ENCODE measurements at places on chromosomes 7 and 10.

DNA sequence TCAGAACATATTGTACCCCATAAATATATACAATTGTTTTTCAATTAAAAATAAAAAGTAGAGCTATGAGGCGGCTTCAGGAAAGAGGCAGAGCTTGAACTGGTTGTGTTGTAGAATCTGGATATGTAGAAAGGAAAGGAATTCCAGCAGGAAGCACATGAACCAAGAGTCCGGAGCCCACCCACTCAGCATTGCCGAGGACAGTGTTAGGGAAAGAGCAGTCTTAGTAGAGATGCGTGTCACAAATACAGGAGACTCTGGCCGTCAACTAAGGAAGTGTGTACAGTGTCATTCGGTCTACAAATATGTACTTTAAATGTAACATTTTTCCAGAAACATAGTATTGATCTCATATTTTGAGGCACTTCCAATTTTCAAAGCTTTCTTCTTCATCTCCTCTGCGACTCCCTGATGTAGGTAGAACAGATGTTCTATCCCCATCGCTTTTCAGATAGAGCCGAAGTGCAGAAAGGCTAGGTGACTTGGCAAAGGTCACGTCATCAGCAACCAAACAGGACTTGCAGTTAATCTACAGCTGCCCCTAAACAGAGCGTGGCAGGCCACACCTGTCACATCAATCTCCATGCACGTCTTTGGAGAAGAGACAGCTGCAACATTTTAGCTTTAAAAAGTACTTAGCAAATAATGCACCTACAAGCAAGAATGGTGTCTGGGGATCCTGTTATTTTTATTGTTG is 25.3 kb upstream of the GJD4 start:
- no peak for DNase-seq

DNA sequence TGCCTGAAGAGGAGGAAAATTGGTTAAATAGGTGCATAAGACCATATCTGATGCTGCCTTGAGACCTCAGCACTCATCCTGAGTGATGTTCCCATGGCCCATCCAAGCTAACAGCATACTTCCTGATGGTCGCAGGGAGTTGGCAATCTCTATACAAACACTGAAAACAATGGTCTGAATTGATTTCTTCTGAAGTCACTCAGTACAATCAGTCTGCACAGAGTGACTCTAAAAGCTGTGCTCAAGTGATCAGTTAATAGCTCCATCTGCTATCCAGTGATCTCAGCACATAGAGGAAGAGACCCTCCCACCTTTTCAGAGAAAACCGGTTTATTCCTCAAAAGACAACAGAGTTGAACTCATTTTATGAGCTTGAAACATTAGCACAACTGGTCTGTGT is 3.9 kb downstream of the PPP1R17 start:
- DNase-seq: no peak

GRCh38 chr7:140039896-140040295 is 22.9 kb downstream of the PARP12 start:
- no peak for DNase-seq

DNA sequence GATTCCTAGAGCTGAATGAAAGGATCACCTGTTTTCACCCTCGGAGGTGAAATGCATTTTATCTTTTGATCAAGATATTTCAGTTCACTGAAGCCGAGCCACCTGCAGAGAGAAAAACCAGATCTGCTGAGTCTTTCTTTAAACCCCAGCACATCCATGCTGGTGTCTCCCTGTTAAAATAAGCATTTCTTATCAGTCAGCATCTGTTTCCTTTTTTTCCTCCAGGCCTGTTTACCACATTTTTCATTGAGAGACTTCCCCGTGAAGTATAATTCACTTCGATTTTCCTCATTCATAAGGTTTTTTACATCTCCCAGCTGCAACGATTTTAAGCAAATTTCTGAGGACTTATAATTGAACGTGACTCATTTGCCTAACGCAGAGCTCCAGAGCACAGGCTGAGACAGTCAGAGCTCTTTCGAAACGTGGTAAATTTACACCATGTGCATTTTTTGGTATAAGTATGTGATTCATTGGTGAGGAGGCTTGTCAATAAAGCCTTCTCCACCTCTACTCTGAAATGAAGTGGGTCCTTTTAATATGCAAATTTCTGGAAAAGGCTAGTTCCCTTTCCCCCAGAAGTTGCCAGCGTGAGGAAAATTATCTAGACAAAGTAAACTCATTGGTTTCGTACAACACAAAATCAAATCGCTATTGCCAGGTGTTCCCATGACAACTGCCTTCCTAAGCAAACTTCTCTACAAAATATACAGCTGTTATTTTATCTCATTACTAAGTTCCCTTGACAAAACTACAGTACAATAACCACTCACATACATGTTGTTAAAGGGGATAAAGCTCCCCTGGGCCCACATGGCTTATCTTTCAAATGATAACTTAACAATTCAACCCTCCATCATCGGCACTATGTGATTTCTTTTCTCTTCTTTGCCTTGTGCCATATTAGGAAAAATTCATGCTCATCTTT is 374.8 kb upstream of the AKR1E2 start:
- DNase-seq: no peak

DNA sequence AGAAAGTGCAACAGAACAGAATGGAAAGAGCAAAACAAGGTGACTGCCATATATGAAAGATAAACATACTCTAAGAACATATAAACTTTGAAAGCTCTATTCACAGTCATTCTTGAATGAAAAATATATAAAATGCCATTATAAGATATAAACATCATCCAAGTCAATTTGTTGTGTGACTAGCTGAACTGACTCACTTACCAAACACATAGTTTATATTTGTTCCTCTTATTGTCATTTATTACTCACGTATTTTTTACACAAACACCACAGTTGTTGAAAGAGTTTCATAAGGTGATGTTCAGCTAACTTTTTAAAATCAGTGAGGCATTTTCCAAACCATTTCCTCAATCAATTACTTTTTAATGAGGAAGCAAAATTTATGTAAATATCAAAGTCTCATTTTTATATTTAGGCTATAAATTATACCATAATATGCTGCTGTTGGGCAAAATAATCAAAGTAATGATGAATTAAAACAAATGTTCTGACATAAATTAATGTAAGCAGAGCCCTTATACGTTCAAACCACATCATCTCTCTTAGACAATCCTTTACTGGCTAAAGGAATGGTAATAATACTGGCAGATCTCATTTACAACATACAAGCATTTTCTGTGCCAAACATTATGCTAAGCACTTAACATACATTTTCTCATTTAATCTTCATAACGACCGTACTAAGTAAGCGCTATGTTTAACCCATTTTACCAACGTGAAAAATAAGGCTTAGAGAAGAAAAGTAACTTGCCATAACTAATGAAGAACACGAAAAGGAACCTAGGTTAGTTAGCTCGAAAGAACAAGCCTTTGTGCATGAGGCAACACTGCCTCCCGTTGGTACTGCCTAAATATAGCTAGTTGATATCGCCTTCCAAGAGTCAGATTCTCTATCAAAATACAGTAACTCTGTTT is 7.3 kb downstream of the LRRN3 start:
- DNase-seq: peak; percentile 61

GRCh38 chr7:7109934-7110333 is 72.4 kb upstream of the C1GALT1 start:
- no peak for DNase-seq

GRCh38 chr10:92142949-92143348 is 147.9 kb downstream of the CPEB3 start:
- no peak for DNase-seq

GRCh38 chr10:11425676-11426075 is 185.8 kb downstream of the USP6NL start:
- DNase-seq: no peak

DNA sequence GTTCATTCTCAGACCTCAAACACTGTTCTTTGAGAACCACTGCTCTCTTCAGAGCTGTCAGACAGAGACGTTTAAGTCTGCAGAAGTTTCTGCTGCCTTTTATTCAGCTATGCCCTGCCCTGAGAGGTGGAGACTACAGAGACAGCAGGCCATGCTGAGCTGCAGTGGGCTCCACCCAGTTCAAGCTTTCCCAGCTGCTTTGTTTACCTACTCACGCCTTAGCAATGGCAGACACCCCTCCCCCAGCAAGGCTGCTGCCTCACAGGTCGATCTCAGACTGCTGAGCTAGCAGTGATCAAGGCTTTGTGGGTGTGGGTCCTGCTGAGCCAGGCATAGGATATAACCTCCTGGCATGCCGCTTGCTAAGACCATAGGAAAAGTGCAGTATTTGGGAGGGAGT is 80.5 kb upstream of the CYP2C9 start:
- DNase-seq: no peak

- no peak for DNase-seq
Measured at GRCh38 chr10:5447611-5448071, 35.3 kb downstream of the NET1 start.

- DNase-seq: peak; percentile 59
Measured at GRCh38 chr10:69516316-69516715, 56.9 kb downstream of the NEUROG3 start.

GRCh38 chr10:105207476-105207995 is 566.4 kb downstream of the SORCS3 start:
- DNase-seq: no peak

GRCh38 chr7:155825336-155825735 is 13.1 kb upstream of the SHH start:
- no peak for DNase-seq

GRCh38 chr7:85237721-85238120 is 50.9 kb upstream of the SEMA3D start:
- no peak for DNase-seq

DNA sequence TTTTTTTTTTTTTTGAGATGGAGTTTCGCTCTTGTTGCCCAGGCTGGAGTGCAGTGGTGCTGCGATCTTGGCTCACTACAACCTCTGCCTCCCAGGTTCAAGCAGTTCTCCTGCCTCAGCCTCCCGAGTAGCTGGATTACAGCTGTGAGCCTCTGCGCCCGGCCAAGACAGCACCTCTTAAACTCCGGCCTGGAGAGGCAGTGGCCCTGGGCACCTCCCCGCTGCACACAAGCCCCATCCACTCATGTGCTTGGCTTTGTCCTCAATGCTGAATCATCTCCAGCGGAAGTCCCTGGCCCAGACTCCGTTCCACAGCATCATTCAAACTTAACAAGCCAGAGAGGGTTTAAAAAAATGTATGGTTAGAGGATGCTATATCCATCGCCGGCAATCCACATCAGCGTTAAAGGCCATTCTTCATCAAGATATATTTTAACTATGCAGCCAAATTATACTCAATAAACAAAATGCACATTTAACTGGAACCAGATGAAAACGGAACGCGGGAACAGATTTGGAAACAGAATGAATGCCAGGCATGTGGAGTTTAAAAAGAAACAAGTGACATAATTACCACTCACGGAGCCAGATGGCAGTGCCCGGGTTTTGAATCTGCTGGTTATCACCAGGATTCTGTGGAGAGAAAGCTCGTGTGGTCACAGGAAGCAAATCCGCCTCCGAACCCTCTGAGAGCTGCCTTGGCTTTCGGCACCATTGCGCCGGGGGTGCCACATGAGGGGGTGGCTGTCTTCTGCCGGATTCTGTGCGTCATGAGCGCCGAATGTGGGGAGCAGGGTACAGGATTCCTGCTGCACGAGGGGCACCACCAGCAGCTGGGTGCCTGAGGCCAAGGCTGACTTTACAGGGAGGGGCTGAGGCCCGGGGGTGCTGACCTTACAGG is 45.6 kb upstream of the CFAP46 start:
- no peak for DNase-seq

DNA sequence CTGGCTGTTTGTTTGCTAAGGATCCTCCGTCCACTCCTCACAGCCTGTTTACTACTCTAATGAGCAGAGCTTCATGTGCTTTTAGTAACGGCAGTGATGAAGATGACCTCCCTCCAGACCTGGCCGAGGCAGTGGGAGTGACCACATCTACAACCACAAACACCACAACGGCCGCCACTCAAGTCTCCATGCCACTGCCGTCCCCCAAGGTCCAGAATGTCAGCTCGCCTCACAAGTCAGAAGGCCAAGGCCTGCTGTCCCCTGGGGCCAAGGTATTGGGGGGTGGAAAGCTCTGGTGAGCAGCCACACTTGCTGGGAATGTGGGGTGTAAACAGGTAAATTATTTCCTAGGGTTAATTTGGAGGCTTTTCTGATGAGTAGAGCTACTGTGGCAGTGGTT is 926.4 kb downstream of the IPMK start:
- no peak for DNase-seq

DNA sequence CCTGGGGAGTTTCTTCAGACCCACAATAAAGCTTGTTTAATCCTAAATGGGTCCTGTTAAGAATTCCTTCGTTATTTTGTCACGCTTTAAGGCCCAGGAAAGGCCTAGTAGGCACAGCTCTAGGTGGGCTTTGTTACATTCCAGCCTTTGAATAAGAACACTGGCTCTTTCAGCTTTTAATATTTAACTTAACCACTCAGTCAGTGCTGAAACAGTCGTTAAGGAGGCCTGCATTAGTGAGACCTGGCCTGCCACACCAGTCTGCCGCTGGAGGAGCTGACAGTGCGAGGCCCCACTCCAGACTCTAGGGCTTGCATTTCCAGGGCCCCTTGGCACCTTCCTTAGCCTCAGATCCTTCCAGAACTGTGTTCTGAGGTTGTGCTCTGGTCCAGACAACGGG is 351.4 kb downstream of the GLRX3 start:
- no peak for DNase-seq

GRCh38 chr10:110864662-110865140 is 7.0 kb upstream of the PDCD4 start:
- DNase-seq: no peak

- no peak for DNase-seq
Measured at GRCh38 chr7:34057956-34058355, 152.6 kb downstream of the BMPER start.

- DNase-seq: no peak
Measured at GRCh38 chr10:6395606-6396005, 184.5 kb downstream of the PRKCQ start.

GRCh38 chr7:681551-682307 is 44.8 kb upstream of the DNAAF5 start:
- no peak for DNase-seq

DNA sequence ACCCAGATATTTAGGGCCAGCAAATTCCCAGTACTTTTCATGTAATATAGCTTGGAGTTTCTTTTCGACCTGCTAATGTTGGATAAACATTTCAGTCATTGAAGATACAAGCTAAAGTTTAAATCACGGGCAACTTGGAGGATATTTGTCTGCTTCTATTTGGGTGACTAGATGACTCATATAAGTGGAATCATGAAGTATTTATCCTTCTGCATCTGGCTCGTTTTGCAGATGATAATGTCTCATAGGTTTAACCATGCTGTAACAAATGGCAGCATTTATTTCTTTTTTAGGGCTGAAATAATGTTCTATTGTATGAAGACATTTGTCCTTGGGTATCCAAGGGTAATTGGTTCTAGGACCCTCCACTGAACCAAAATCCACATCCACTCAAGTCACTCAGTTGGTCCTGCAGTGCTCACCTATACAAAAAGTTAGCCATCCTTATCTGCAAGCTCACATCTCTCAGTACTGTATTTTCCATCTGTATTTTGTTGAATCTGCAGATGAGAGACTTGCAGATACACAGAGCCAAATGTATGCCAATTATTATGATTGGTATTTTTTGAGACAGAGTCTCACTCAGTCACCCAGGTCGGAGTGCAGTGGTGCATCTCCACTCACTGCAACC is 187.2 kb upstream of the CSTF2T start:
- DNase-seq: no peak

GRCh38 chr7:121337398-121337797 is 8.6 kb downstream of the WNT16 start:
- DNase-seq: no peak

GRCh38 chr10:58414270-58415041 is 29.2 kb downstream of the TFAM start:
- DNase-seq: no peak
